ENCODE measurements at places on chromosomes 11 and 22.
A peak's percentile ranks its signal among the peaks of the same experiment; 100 is the strongest.

- no peak for DNase-seq
Observed at GRCh38 chr11:116199182-116199581, 573.6 kb downstream of the BUD13 start.

DNA sequence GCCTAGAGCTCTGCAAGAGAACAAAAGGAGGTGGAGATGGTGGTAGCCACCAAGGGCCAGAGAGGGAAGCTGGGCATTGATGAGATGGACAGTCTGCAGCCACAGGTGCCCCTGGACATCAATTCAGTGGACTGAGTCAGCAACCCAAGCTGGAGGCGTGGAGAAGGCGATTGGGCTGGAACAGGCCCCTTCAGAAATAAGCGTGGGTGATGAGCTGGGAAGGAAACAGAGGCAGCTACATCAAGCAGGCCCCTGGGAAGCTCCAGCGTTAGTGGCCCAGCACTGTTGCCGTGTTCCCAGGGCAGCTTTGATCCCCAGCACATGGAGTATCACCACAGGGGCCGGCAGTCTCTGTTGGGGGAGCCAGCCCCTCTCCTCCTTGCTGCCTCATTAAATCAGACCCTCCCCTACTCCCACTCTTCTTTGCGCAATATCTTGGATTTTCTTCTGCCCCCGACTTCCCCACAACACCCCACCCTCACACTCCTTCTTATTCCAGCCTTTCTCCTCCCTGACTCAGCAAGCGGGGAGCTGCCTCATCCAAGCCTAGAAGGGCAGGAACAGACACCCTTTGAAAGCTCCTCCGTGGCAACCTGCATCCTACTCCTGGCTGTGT lies 31.7 kb upstream of the OAF start:
- no peak for DNase-seq

DNA sequence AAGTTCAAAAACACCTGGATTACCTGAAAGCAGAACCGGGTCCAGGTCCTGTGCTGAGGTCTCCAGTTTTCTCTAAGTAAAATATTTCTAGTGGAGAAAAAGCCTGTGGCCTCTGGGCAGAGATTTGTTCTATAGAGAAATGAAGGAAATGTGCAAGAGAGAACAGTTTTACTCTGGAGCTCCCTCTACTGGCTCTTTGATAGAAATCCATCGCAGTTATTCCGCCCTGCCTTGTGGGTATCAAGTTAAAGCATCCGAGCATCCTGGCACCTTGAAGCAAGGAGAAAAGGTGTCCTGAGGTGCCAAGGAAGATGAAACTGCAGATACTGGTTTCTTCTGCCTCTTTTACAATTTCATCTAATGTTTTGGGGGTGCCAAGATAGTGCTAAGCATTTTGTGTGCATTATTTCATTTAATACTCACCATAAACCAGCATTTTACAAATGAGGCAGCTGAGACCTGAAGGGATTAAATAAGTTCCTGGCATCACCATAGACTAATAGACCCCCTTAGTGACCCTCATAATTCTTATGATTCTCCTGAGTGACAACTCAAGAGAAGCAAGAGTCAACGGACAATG lies 113.1 kb upstream of the HSD17B12 start:
- DNase-seq = no peak

DNA sequence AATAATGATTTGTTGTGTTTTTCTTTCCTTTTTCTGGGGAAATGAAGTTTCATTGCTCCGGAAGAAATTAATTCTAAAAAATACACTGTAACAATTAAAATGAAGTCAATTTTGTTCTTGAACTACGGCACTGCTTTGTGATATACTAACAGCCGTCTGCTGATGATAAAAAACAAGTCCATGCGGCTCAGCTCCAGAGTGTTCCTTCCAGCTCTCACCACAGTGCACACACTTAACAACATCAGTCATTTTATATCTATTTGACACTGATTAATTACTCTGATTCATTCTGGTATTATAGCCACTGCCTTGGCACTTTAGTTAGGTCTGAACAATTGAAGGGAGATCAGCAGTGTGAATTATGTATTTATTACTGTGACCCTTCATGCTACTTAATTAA lies 97.4 kb upstream of the SLC6A5 start:
- DNase-seq = no peak

GRCh38 chr11:47881145-47881544 lies 33.0 kb upstream of the NUP160 start:
- no peak for DNase-seq

- DNase-seq = no peak
Observed at GRCh38 chr11:78072455-78072854, 7.2 kb downstream of the NDUFC2 start.

DNA sequence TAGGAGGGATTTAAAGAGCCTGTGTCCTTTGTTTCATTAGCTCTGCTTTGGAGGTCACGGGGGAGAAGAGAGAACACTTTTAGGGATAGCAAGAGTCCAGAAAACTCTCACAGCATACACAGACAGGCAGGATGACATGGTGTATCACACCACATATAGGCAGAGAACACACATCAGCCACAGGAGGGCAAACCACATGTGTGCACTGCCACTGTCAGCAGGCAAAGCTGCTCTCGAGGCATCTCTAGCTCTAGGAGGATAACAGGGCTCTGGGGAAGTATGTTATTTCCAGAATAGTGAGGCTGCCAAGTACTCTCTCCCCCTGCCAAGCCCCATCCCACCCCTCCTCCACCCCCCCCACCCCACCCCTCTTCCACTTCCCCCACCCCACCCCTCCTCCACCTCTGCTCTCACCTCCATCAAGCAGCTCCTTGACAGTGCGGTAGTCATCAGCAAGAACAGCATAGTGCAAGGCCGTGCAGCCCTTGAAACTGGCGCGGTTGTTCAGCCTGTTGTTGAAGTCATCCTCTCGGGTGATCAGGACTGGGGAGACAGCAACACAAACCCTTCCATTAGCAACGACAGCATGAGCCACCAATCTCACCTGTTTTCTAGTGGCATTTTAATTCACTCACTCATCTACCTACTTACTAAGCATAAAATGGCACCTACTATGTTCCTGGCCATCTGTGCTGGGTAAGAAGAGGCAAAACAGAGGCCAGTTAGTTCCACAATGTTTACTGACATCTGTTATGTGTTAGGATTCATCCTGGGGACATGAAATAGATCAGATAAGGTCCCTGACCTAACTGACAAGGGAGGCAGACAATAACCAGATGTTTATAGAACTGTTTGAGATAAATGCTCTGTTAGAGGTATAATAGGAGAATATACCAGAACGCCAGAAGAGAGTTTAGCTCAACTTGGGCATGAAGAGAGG lies 75.6 kb downstream of the CLPB start:
- no peak for DNase-seq

DNA sequence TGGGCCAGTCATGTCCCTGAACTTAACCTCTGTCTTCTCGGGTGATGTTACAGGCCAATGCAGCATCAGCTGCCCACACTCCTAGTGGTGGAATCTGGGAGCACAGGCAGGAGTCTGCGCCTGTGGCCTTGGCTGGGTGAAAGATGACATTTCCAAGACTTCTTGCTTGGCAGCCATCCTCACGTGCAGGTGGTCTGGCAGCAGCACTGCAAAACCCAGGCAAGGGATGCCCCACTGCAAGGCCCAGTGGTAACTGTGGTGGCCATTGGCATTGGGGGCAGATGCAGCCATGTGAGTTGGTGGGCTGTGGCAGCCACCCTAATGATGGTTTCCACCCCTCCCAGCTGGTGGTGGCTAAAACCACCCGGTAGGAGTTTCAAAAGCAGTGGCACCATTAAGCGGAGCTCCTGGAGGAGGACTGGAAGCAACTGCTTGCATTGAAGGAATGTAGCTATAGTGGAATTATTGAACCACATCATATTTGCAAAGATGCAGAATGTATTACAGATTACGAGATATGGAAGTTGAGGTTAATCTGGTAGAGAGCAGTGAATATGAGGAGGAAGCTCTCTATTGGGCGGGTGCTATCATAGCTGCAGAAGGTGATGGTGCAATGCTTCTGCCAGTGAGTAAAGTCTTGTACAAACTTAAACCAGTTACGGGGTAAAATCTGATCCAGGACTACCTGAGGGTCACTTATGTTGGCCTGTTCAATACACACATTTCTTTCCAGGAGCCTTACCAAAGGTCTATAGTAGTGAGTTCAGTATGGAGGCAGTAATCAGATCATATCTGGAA lies 120.7 kb upstream of the TOP3B start:
- no peak for DNase-seq

GRCh38 chr22:44701824-44702478 lies at the start of gene PRR5:
TSS of gene PRR5 (plus strand) at chr22:44702204. CDS start at chr22:44702475, 271 bp downstream.
- DNase-seq = peak; percentile 68

DNA sequence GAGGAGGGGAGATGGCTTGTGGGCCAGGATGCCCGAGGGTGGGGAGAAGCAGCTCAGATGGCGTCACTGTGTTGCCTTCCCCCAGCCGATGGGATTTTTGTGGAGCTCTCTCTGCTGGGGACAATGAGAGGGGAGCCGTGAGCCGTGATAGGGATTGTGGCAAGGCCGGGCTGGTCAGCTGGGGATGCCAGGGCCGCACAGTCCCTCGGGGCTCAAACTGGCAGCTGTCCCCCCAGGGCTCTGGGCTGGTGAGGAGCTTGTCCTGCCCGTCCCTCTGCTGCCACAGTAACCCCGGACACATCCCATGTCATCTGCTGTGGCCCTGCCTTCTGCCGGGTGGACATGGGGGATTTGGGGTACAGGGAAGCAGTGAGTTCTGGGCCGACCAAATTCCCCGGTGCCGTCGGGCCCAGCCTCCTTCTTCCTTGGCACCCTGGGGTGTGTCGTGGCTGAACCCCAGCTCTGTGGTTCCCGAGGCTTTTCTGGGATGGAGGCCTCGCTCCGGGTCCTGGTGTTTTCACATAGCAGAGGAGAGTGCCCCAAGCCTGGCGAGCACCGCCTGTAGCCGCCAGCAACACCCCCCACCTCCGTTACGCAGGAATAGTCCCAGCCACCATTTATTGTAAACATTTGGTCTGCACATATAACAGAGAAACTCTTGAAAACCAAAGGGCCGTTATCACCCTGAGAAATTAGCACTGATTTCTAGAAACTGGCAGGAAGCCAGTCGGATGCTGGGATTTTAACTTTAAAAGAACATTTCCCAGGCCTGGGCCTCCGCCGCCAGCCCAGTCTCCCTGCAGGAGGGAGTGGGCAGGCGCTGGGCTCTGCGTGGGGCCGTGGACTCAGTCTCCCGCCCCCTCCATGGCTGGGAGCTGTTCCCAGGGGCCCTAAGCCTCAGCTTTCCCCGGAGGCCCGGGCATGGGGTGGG lies 9.9 kb downstream of the BRSK2 start:
- DNase-seq = no peak

DNA sequence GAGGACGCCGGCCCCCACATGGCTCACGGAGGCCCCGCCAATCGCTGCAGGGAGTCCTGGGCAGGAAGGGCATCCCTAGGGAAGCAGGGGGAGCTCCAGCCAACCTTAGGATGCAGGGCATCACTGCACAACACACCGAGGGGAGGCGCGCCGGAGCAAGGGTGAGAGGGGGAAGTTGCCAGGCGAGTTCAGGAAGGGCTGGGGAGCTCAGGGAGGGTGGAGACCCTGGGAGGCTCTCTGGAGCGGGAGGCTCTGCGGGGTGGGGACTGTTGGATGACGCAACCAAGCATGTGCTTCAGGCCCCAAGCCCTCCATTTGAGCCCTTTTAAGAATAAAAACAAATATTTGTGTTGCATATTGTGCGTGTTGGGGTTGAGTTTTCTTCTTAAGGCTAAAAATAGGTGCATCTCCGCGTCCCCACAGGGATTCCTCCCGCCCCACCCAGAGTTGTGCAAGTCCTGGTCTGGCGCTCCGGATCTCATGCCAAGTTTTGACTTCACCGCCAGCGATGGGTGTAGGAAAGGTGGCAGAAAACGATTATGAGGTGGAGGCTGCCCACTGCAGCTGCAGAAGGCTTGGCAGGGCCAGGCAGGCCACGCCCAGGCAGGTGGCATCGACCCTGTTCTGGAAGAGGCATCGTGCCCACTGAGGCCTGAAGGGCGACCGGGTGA lies 65.2 kb downstream of the WNT7B start:
- no peak for DNase-seq

GRCh38 chr22:46758867-46759290 lies 3.6 kb upstream of the TBC1D22A start:
- DNase-seq = no peak

- DNase-seq = peak; percentile 37
Observed at GRCh38 chr22:31646186-31647019, 15.6 kb downstream of the PISD start.

DNA sequence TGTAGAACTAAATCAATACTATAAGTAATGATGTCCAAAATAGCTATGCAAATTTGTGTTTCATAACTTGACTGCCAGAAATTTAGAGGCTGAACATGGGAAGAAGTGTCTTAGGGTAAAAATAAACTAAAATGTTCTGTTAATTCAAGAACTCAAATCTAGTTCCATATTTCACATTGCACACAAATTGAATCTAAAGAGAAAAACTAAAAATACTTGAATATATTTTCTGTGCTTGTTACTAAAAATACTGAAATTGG lies 43.5 kb downstream of the FANCF start:
- DNase-seq = no peak

DNA sequence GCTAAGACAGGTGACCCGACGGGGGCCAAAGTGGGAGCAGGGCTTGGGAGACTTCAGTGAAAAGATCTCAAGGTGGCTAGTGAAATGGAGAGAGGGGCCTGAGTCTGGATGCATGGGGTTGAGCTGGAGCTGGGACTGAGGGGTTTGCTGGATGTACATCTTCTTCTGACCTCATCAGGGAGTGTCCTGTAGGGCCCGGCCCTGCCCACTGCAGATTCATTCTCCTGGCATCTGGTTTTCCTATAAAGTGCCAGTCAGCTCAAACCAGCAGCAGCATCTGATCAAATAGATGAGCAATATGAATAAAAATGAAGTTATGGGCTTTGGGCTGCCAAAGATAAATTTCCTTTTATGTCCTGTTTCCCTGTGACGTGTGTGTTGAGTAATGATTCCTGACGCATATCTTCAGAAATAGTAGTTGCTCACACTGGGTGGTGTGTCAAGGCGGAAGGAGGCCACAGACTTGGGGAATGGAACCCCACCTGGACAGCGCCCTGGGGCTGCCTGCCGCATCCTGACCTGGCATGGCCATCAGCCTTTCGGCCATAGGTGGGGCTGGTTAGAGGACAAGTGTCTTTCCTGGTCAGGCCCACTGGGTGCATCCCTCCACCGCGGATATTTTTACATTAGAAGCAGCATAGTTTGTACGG lies 135.4 kb downstream of the OSBP2 start:
- DNase-seq = no peak

DNA sequence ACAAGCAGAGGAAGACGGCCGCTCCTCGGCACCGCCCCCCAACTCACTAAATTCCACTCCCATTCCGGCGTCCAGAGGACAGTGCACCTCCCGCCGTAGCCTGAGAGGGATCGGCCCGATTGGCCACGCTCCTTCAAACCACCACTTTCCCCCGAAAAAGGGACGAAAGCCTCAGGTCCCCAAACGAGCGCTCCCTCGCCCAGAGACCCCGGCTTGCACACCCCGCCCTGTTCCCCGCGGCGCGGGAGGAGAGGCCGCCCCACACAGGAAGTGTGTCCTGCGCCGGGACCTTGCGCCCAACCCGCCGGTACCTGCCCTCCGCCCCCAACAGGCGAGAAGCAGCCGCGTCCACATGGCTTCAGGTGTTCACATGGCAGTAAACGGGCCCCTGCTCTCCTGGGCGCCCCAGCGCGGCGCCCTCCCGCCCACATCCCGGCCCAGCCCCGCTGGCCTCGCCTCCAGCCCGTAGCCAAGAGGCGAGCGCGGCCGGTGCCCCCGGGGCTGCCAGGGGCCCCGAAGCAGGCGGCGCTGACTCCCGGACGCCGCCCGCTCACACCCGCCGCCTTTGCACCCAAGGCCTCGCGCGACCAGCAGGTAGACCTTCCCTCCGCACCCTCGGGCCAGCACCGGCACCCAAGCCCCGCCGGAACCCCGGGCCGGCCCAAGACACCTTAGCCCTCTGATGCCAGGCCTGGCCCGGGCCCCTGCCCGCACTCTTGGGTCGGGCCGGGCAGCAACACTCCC lies 849 bp downstream of the TCF20 start:
- DNase-seq = peak; percentile 63

GRCh38 chr11:3189886-3190583 lies 24.9 kb upstream of the OSBPL5 start:
- DNase-seq = no peak

Measured in activated T-helper 9 cell treated with anti-CD3 and anti-CD28 coated beads, Interleukin-2, amount 50 U/mL, for 16 hours (primary cell).